LoVo (cell line): ENCODE measurements at places on chromosomes 2 and 18.

- no peak for DNase-seq
Measured at GRCh38 chr2:215425021-215425782, 10.7 kb downstream of the FN1 start.

DNA sequence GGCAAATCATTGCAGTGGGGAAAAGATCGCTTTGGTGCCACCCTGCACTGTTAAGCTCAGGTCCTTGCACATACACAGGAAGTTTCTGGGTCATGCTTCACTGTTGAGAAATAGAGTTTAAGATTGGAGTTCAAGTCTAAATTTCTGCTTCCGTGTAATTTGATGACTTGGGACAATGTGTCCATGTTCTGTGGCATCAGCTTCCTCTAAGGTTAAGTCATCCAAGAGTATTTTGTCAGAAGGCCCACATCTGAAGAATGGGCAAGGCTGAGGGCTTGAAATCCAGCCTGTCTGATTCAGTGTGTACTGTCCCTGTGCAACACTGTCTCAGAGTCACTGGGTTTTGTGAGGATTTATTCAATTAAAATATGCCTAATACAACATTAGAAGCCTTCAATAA, 880.7 kb downstream of the SUCLG1 start:
- no peak for DNase-seq

DNA sequence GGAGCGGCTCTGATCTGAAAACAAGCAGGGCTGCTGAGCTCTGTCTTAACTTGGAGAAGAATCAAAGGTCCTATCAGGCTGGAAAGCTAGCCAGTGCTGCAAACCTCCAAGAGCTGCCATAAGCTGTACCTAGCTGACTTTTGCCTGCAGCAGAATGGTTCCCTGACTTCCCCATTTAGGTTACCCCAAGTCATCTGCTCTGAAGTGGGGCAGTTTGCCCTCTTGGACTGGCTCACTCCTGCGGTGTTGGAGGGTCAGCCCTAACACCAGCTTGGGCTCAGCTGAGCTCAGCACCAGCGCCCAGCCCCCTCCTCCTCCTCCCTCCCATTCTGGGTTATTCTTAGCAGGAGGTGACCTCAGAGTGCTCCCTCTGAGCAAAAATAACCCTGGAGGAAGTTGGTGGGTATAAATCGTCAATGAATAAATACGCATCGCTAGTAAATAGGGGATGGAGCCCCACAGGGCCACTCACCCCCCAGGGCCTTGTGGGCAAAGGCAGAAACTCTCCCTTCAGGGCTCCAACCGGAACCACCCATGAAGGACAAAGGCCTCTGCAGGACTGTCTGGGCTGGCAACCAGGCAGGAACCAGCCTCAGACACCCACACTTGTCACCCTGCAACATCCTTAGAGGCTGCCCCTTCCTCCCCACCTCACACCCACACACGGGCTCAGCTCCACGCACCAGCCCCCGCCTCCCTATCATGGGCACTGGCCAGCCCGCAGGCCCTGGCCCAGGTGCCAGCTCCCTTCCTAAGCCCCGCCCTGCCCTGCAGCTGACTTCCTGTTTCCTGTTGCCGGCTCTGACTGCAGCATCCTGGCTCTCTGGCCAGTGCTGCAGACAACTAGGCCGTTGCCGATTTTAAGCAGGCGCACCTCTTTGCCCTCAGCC, 46.9 kb downstream of the DNMT3A start:
- no peak for DNase-seq

GRCh38 chr2:45649858-45650811, 1.3 kb upstream of the PRKCE start:
- DNase-seq, result peak; percentile 63

DNA sequence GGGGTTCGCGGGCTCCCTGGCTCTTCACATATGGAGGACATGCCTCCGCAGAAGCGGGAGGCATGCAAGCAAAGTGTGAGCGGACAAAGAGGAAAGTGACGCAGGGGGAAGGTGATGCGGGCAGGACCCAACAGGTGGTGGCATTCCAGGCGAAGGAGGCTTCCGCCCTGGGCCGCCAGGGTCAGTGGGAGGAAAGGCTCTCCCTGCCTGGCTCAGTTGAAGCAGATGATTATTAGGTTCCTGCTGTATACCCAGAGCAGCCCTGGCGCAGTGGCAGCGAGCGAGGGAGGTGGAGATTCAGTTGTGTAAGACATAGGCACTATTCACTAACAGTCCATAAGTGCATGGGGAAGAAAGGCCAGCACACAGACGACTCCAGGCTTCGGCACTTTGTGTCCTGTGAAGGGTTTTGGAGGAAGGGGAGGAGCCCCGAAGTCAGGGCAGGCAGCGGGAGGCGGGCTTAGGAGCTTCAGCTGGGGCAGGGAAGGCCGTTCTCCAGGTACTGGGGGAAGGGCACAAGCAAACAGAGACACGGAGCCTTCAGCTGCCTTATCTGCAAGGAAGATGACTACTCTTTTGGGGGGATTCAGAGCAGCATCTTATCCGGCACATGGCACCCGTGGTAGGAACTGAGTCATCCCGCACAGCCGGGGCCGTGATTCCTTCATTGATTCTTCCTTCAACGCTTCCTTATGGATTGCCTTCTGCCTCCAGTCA, 89.8 kb downstream of the TGOLN2 start:
- no peak for DNase-seq

DNA sequence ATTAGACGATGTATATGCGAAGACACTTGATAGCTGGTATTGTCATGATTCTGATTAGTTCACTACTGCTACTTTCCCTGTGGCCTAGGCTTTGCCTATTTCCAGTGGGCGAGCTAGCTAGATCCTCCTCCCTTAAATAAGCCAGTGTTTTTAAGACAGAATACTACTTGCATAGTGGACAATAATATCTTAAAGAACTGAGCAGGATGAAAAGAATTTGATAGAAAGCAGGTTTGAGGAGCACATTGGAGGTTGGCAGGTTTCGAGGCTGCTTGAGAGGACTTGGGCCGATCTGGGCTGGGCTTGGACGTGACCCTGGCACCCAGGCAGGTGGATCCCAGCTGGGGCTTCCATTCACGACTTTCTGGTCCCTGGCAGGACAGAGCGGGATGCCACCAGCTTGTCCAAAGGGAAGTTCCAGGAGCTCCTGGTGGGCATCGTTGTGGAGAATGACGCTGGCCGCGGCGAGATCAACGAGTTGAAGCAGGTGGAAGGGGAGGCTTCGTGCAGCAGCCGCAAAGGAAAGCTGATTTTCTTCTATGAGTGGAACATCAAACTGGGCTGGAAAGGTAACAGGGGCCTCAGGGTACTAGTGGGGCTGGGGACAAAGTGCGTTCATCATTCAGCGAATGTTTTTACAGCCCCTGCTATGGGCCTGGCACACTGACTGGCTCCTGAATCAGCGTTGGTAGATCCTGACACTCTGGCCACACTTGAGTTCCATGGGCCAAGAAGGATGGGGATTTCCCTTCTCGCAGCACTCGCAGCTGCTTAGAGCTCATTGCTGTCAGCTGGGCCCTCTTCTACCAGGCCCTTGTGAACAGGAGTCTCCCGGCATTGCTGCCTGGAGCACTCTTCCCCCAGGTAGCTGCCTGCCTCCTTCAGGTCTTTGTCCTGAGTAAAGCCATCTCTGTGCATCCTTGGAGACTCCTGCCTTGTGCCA, 16.9 kb downstream of the C2orf74 start:
- DNase-seq, result no peak

DNA sequence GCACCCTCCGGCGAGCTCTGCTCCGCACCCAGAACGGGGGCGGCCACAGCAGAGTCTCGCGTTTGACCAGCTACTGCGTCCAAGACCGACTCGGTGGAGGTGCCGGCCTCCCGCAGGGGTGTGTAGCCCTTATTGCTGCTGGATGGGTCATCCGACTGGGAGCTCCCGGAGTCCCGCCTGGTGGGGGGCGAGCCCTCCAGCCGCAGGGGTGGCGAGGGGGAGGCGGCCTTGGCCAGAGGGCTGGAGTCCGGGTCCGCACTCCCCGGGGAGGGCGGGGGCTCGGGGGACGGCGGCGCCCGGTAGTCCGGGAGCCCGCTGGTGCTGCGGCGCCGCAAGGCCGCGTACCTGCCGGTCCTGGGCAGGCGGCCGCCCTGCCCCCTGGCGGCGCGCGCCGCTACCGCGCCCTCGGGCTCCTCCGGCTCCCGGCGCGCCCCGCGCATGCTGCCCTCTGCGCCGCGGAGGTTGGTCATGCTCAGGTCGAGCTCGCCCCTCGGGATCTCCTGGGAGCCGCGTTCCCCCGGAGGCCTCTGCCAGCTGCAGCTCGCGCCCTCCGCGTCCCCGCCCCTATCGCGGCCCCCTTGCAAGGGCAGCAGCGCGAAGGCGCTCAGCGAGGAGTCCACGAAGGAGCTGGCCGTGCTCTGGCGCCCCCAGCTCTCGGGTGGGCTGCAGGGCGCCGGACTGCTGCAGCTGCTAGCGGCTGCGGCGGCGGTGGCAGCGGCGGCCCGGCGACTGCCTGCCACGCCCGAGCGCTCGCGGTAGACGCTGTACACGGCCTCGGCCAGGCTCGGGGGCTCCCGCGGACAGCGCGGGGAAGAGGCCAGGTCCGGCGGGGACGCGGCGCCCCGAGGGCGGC, 4.8 kb downstream of the TMEM200C start:
- no peak for DNase-seq

DNA sequence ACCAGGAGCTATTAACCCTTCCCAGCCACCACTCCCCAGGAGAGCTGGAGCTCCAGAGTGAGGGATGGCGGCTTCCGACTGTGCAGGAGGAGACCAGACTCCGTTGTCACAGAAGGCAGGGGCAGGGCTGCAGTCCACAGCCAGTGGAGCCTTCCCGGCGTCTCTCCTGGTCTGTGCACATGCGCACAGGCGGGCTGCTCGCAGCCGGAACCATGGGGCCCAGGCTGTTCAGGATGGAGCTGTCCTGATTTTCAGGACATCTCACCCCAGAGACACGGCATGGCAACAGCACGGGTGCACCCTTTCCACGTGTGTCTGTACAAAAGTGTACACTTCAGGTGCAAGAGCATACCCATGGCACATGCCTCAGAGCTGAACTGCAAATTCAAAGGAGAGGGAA, 28.9 kb downstream of the EIPR1 start:
- no peak for DNase-seq

- no peak for DNase-seq
Measured at GRCh38 chr2:23838581-23838980, 88.3 kb downstream of the ATAD2B start.

- DNase-seq, result no peak
Measured at GRCh38 chr2:76711490-76711889, 810.7 kb downstream of the LRRTM4 start.

DNA sequence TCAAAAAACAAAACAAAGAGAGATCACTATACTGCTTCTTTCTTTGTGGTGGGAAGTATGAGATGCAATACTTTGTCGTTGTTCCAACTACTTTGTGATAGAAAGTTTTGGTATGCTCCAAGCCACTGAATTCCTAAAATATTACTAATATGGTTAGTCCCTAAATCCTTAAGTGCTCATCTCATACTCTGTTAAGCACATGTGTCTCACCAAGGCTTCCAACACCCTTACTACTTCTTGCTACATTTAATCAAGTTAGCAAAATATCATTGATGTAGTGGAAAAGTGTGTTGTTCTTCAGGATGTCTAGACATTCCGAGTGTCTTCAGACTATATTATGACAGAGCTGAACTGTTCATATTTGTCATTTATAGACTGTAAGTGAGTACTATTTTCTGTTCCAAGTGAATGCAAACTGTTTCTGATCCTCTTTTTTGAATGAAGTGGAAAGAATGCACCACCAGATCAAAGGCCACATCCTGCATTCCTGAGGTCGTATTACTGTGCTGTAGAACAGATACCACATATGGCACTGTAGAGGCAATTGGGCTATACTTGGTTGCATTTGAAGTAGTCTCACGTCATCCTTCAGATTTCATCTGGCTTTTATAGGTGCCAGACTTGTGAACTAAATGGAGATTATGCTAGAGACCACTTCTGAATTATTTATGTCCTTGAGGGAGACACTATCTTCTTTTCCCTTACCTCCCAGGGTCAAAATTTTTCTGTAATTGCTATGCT, 298.4 kb upstream of the ZNF521 start:
- no peak for DNase-seq

DNA sequence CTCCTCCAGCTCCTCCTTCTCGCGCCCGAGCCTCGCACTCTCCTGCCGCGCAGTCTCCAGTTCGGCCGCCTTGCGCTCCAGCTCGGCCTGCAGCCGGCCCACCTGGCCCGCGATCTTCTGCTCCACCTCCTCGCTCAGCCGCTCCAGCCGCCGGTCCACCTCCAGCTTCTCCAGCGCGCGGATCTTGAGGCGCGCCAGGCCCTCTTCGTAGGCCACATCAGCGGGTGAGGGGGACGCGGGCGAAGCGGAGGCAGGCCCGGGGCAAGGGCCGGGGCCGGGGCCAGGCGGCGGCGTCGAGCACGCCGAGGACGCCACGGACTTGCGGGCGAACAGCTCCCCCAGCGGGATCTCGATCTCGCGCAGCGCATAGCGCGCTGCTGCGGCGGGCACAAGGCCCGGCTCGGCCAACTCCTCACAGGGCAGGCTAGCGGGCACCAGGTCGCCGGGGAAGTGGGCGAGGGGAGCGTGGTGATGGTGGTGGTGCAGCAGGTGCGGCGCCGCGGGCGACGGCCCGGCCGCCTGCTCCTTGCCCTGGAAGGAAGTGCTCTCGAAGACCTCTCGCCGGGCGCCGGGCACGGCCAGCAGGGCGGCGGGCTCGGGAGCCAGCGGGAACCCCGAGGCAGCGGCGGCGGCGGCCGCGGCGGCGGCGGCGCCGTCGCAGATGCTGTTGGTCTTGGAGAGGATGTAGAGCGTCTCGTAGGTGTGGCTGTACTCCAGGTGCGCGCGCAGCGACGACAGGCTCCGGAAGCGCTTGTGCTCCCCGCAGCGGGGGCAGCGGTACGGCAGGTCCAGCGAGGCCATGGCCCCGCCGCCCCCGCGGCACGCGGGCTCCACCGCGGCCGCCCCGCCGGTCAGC, 15.2 kb downstream of the FBXO41 start:
- DNase-seq, result peak; percentile 90

GRCh38 chr2:29326926-29327325, 211.7 kb downstream of the CLIP4 start:
- no peak for DNase-seq

GRCh38 chr18:26863122-26863879, 2.2 kb downstream of the AQP4 start:
- DNase-seq, result no peak

GRCh38 chr2:70686577-70687460, 81.2 kb downstream of the ADD2 start:
- peak; percentile 9 for DNase-seq

DNA sequence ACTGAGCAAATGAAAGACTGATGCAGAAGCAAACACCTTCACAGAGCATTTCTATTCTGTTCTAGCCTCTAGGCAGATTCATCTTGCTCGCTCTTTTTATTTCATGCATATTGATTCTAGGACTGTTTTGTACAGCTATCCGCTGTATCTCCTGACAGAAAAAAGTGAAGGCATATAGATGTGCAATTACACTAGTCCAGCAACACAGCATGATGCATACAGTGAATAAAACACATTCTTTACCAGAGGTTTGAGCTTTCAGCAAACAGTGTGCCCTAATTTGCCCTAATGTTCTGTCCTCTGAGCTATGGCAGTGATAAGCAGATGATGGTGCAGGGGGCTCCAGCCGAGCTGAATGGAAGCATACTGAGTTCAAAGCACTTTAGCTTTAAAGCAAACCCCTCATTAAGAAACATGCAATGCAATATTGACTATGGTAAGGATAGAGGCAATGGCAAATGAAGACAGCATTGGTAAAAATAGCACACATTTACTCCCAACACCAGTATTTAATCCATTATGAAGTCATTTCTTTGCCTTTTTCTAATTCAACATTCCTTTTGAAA, 141.2 kb upstream of the RGPD4 start:
- DNase-seq, result no peak
